Activated CD8-positive, alpha-beta T cell treated with anti-CD3 and anti-CD28 coated beads, Interleukin-2, amount 10 ng/mL, durations not matched to agents 7 days and 5 days (primary cell): ENCODE measurements at places on chromosomes 11 and 22. TPM values are rescaled to one million over a fixed set of nuclear protein-coding genes. Genes with fewer than 3 reads are reported as not detected.

DNA sequence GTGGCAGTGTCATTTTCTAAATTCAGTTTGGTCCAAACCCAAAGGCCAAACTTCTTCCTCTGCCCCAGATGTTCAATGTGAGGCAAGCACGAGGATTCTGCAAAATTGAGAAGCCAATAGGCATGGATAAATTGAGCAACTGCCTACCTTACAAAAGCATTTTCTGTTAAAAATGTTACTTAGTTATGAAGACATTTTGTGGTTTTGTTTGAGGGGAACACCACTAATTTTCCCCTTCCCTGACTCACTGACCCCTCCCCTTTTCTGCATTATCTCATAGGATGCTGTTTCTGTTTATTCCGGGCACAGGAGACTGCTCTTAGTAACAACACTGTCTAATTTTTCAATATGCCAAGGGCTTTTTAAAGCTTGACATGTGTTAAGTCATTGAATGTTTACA is 462.8 kb downstream of the INSC start:
- DNase-seq, result no peak

DNA sequence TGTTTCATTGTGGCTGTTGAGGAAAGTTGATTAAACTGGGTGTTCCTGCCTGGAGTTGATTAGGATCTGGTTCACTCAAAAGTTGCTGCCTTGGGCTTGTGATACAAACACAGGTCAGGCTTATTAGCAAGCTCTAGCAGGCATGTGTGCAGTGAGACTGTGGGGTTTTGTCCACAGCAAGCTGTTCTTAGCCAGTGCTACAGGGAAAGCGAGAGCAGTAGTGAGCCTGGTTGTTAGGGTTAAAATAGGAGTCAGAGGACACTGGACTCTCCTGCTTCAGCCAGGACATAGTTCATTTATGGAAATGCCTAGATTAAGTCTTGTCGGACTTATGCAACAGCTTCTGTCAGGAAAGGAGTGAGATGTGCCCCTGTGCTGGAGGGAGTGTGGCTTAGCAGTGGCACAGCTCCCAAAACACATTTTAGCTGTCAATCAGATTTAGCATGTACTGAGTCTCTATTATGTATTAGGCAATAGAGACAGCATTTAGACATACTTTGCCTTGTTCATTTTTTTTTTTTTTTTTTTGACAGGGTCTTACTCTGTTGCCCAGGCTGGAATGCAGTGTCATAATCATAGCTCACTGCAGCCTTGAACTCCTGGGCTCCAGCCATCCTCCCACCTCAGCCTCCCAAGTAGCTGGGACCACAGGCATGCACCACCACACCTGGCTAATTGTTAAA is 8.7 kb downstream of the SNRPD3 start:
- DNase-seq, result no peak

DNA sequence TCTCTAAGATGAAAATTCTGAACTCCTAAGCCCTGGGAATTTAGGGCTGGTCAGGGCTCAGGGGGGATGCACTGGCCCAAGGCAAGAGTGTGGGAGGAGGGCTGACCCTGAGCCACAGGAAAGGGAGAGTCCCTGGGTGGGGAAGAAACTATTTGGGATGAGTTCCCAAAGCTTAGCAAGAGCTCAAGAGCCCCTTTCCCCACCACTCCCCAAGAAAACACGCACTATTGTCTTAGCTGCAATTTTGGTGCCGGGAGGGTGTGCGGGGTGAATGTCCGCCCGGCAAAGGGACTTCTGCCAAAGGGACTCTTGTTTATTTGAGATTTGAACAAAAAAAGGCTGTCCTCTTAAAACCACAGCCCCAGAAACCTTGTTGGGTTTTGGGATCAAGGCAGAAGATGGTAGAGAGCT is 37.0 kb downstream of the KIAA1671 start:
- no peak for DNase-seq

GRCh38 chr11:84136926-84137325 is 850.8 kb upstream of the CCDC90B start:
- DNase-seq, result no peak

DNA sequence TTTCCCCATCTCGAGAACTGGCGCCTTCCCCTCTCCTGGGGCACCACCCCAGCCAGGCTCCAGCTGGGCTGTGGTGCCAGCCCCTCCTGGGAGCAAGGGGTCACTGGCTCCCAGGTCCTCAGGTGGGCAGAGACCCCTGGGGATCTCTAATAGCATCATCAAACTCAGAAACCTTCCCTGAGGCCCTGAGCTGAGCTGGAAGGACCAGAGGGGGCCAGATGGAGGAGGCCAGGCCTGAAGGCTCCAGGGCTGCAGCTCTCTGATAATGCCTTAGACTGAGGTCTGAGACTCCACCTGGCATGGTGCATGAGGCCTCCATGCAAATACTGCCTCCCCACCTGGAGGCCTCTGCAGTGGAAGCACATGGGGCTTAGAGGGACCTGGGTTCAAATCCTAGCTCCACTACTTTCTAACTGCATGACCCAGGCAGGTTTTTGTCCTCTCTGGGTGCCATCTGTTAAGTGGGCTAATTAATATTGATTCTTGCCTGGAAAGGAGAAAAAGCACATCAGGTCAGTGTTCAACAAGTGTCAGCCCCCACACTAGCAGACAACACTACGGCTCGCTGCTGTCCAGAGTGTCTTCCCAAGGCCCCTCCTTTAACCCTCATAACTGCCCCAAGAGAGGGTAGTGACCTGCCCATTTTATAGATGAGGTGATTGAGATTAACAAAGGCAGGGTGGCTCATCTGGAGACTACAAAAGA is 1.5 kb downstream of the MAPK8IP1 start:
- DNase-seq, result no peak

GRCh38 chr11:119365071-119365591 is 16.4 kb downstream of the USP2 start:
- DNase-seq, result no peak

DNA sequence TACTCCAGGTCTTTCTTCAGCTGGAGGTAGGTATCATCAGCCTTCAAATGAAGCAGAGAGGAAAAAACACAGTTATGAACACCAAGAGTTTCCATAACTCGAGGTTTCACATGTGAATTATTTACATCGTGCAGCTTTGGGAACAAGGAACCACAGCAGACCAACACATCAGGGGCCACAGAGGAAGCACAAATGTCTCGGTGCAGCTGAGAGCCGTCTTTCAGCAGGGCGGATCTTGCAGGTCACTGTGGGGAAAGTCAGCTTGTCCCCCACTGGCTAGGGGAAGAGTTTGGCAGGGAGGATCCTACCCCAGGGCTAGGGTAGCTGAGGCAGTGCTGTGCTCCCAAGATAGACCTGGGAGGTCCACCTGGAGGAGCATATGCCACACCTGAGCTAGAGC is 74.7 kb downstream of the C11orf58 start:
- DNase-seq, result no peak

The SNX32 gene
- 1.6 TPM for total RNA-seq

The PPP2R5B gene
- total RNA-seq, result 13.7 TPM

The DRD2 gene
- total RNA-seq, result not detected

- no peak for DNase-seq
Measured at GRCh38 chr11:72755713-72756285, 3.6 kb upstream of the ARAP1 start.

DNA sequence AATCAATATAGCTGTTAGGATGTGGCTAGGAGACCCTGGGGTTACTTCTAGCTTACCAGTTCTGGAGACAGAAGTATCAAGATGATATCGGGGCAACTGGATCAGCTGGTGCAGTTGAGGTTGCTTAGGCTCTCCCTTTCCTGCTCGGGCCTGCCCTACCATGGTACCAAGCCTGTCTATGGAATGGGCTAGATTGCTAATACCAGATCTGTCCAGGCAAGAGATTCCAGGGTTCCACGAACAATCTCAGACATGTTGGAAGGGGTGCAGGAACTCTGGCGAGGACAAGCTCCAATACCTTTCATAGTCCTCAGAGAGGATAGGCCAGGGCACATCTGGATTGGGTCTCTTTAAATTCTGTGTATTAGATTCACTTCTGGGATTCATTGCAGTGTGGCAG is 53.8 kb downstream of the ADM start:
- DNase-seq, result no peak

The KCNE3 gene
- not detected for total RNA-seq

DNA sequence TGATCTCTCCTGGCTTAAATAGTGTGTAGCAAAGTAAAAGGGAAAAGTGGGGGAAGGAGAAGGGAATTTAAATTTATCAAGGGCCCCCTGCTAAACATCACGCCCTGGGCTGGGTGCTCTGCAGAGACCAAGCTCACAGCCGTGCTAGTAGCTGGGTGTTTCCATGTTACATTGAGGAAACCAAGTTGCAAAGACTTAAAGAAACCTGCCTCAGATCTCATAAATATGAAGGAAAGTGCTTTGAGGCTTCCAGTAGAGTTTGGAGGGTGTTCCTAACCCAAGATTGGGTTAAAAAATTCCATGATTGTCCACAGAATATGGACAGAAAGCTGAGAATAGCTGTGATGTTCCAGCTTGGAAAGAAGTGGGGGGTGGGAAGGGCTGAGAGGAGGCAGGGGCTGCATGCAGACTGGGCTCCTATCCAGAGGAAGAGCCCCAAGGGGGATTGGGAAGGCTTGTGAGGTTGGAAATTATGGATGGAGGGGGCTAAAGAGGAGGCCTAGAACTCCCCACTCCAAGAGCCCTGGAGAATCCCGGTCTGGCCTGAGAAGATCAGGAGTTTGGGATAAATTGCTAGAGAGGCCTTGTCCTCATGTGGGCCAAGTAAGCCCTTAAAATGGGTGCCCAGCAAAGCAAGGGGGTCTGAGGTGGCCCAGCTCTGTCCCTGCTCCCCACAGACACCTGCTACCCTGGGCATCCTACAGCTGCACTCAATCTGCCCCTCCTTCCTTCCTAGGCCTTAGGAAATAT is 25.0 kb upstream of the OAF start:
- DNase-seq, result no peak

GRCh38 chr22:30485362-30485988 is 13.7 kb upstream of the SEC14L3 start:
- peak; percentile 83 for DNase-seq

DNA sequence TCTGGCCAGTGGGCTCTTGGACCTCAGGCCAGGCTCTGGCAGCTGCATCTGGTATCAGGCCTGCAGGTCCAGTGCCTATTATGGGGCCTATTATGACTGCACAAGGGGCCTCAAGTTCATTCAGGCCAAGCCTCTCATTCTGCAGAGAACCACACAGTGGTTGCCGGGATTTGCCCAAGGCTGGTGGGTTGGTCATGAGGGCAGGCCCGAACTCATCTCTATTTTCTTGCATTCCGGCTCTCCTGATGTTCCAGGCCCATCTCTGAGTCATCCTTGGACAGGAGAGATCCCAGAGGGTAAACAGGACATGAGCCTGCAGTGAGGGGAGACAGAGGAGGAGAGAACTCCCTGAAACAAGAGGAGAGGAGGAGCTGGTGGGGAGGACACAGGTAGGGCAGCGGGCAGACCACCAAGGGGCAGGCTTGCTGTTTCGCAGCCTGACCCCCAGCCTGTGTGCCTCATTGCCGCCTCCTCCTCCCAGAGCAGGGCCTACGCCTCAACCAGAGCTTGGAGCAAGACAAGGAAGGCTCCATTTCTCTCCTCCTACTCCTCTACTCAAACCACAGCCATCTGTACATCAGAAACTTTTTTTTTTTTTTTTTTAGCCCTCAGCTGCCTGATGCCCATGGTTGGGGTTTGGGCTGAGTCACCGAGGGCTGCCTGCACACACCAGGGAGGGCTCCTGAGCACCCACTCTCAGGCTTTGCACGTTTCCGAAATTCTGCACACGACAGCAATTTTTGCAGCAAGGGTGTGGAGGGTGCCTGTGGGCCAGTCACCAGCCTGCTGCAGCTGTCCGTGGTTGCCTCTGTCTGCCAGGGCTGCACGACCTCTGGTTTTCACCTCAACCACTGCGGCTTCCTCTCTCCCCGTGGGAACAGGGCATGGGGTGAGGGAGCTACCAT is 12.7 kb upstream of the TREH start:
- DNase-seq, result peak; percentile 70

GRCh38 chr22:22366537-22366936 is 122.0 kb downstream of the VPREB1 start:
- DNase-seq, result no peak

DNA sequence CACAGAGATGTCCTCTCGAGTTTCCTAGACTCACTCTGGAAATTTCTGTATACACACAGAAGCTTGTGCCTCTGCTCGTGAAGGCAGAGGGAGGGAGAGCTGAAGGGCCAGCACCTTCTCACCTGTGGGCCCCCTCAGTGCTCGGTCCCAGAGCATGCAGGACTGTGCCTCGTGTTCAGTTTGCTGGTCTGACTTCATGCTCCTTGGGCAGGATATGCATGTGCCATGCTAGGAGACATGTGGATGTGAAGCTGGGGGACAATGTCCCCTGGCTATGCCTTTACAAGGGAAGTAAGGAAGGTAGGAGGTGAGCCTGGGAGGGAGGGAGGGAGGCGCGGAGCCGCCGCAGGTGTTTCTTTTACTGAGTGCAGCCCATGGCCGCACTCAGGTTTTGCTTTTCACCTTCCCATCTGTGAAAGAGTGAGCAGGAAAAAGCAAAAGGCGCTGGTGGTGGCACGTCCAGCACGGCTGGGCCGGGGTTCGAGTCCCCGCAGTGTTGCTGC is 22.6 kb downstream of the NEAT1 start:
- DNase-seq, result no peak

- no peak for DNase-seq
Measured at GRCh38 chr11:77783025-77783424, 37.5 kb downstream of the RSF1 start.

The BTBD10 gene
- total RNA-seq, result 26.2 TPM

The MB gene
- total RNA-seq, result not detected

GRCh38 chr22:23705358-23705757 is 14.5 kb downstream of the RGL4 start:
- peak; percentile 42 for DNase-seq

GRCh38 chr22:43443152-43443471 is 31.3 kb downstream of the MPPED1 start:
- no peak for DNase-seq

GRCh38 chr22:35292786-35293185 is 6.9 kb upstream of the TOM1 start:
- DNase-seq, result no peak

- no peak for DNase-seq
Measured at GRCh38 chr22:23398701-23399366, 181.3 kb downstream of the IGLL1 start.

The SDF2L1 gene
- 85.9 TPM for total RNA-seq

DNA sequence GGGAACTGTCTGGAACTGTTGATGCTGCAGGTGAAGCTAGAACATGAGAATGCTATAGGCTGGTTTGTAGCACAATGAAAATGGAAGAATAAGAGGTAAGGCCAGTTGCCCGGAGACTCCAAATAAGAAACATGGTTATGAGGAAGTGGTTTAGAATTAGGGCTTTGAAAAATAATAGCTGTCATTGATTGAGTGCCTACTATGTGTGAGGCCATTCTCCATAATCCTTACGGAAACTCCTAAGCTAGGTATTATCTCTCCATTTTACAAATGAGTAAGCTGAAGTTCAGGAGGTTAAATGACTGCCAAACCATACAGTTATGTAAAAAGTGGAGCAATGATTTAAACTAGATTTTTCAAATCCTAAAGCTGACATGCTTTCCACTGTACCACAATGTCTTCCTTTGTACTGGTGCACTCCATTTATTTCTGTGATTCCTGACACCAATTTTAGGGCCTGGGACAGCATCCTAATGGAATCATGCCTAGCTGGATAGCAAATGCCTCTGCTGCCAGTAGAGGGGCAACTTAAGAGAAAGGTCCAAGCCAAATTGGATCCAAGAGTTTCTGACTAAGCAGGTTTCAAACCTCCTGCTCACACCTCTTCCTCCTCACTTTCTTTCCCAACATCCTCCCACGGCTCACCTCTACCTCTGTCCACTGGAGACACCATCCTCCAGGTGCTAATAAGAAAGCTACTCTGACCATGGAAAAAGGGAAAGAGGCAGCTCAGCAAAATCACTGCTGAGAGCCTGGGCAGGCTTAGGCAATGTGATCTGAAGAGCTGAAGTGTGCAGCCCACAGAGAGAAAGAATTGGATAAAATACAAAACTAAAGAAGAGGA is 46.9 kb upstream of the PICALM start:
- DNase-seq, result no peak

- DNase-seq, result no peak
Measured at GRCh38 chr11:76103460-76103859, 102.8 kb downstream of the WNT11 start.

The JAM3 gene
- 9.6 TPM for total RNA-seq
